Aorta (tissue), 5 donors: ENCODE measurements at places on chromosomes 11 and 22. TPM values are rescaled to one million over a fixed set of nuclear protein-coding genes. Genes with fewer than 3 reads are reported as not detected.

The NRXN2 gene
- 35.9 TPM for total RNA-seq

- no peaks in the 10 kb centered on the region for H3K4me1 ChIP-seq
- no peaks in the 10 kb centered on the region for H3K36me3 ChIP-seq
- H3K27me3 ChIP-seq: no peaks in the 10 kb centered on the region
- DNase-seq: peak; percentile 44
These were observed 63.0 kb downstream of the C11orf58 start for GRCh38 chr11:16801288-16801980.

DNA sequence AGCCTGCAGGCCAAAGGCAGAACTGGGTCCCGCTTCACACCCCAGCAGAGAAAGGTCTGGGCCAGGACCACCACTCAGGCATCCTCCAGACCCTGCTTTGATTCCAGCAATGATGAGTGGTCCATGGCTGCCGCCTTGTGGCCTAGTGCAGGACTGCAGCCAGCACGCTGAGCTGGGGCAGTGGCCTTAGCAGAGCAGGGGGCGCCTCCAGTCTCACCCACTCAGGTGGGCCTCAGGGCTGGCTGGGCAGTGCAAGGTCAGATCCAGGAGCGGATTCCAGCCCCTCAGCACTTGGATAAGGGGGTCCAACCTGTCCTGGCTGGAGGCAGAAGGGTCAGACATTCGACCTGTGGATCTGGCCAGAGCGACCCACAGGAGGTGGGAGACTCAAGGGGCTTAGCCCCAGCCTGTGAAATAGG, 9.6 kb upstream of the PDE2A start:
- H3K4me3 ChIP-seq: no peak overlapping the region
- peak; percentile 92 for DNase-seq
- no peaks in the 10 kb centered on the region for H3K36me3 ChIP-seq
- H3K27me3 ChIP-seq: no peaks in the 10 kb centered on the region
- no peaks in the 10 kb centered on the region for H3K4me1 ChIP-seq
- H3K27ac ChIP-seq: no peak overlapping the region

DNA sequence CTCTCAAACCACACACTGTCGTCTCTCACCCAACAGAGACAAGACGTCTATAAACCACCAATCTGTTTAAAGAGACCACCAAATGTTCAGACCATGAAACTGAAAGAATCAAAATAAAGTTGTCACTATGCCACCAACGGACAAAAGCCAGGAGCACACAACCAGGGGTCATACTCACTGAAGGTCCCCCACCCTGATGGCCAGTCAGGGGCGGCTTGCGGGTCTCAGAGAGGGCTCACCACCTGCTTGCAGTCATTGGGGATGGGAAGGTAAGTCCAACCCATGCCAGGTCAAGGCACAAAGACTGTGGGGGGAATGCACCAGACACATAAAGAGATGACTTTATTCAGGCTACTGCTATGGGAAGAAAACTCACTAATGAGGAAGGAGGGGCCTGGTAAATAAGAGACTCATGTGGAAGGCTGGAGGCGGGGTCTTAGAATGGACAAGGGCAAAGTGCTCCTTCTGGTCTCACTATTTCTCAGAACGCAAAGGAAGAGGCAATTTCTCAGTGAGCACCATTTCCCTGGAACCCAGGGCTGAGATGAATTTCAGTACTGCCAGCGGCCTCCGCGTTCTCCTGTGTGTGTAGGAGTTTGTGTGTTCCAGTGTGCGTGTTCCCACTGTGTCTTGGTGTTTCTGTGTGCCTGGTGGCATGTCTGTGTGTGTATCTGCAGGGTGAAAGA, 17.3 kb downstream of the SCARF2 start:
- H3K36me3 ChIP-seq: no peaks in the 10 kb centered on the region
- H3K4me3 ChIP-seq: no peak overlapping the region
- peak; percentile 42 for DNase-seq
- H3K4me1 ChIP-seq: no peaks in the 10 kb centered on the region
- H3K27ac ChIP-seq: no peak overlapping the region
- H3K27me3 ChIP-seq: no peaks in the 10 kb centered on the region

- H3K27me3 ChIP-seq: no peaks in the 10 kb centered on the region
- H3K4me1 ChIP-seq: no peaks in the 10 kb centered on the region
- peak; percentile 60 for DNase-seq
- peak within 1 kb of the TSS; percentile 61 for H3K4me3 ChIP-seq
These were observed at the start of gene LRFN4 for GRCh38 chr11:66856496-66857233. TSS of gene LRFN4 (plus strand) at chr11:66857064. CDS start at chr11:66857745, 681 bp downstream.

DNA sequence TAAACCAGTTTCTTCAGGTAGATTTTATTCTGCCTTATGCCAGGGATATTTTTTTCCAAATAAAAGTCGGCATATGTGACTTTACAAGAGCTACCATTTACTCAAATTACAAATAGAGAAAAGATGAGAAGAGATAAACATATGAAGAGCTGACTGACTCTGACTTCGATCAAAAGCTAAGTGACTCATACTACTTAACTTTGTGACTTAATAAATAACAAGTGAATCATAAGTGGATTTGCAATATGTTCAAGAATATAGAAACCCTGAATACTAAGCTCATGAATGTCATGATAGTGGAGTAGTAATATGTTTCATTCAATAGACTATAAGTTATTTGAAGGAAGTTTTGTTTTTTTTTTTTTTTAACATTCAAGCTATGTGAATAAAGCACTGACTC, 130.5 kb upstream of the ANO3 start:
- no peaks in the 10 kb centered on the region for H3K27me3 ChIP-seq
- no peak for DNase-seq
- H3K4me1 ChIP-seq: no peaks in the 10 kb centered on the region
- no peak overlapping the region for H3K4me3 ChIP-seq

DNA sequence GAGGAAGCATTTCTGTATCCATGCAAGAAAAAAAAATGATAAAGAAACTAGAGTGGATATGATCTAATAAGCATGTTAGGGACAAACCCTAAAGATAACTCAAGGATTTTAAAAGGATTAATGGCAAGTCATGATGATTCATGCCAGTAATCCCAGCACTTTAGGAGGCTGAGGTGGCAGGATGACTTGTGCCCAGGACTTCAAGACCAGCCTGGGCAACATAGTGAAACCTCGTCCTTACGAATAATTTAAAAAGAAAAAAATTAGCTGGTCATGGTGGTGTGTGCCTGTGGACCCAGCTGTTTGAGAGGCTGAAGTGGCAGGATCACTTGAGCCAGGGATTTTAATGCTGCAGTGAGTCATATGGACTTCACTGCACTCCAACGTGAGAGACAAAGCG, 145.5 kb upstream of the BLID start:
- H3K27ac ChIP-seq: no peak overlapping the region
- no peaks in the 10 kb centered on the region for H3K27me3 ChIP-seq
- H3K4me1 ChIP-seq: peaks cover 2% of the 10 kb centered on the region
- H3K4me3 ChIP-seq: no peak overlapping the region
- no peak for DNase-seq

GRCh38 chr11:110187731-110188130, 94.5 kb downstream of the ZC3H12C start:
- no peaks in the 10 kb centered on the region for H3K27me3 ChIP-seq
- no peaks in the 10 kb centered on the region for H3K4me1 ChIP-seq
- H3K36me3 ChIP-seq: no peaks in the 10 kb centered on the region
- no peak for DNase-seq
- no peak overlapping the region for H3K4me3 ChIP-seq

GRCh38 chr11:93547773-93548172, 4.6 kb upstream of the SMCO4 start:
- H3K27me3 ChIP-seq: no peaks in the 10 kb centered on the region
- H3K36me3 ChIP-seq: no peaks in the 10 kb centered on the region
- no peak for DNase-seq

DNA sequence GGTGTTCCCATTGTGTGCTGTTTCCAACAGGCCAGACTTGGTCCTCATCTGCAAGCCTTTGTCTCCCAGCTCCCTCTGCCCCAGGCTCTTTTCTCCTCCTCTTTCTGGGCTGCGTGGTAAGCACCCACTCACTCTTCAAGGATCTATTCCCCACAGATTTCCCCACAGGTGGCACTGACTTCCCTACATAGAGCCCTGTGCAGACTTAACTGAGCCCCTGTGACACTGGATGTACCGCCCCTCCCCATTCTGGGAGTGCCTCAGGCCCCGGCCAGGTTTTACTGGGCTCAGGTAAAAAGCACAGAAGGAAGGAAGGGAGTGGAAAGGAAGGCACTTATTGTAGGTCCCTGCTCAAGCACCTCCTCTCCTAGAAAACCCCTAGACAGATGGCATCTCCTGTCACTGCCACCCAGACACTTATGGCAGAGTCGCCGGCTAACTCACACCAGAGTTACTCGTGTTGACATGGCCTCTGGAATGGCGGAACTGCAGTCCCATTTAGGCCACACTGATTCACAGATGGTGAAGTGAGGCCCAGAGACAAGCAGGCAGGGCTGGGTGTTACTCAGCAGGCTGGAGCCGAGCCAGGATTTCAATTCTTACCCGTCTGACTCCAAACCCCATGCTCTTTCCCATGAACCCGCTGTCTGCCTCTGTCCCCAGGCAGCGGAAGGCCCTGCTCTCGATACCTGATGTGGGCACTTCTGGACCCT, 47.2 kb downstream of the LRRC32 start:
- no peak overlapping the region for H3K4me3 ChIP-seq
- no peaks in the 10 kb centered on the region for H3K36me3 ChIP-seq
- no peaks in the 10 kb centered on the region for H3K27me3 ChIP-seq
- peak; percentile 74 for DNase-seq

- DNase-seq: no peak
- no peak overlapping the region for H3K27ac ChIP-seq
- H3K4me3 ChIP-seq: no peak overlapping the region
- no peaks in the 10 kb centered on the region for H3K4me1 ChIP-seq
- H3K36me3 ChIP-seq: no peaks in the 10 kb centered on the region
These were observed 88.3 kb downstream of the FBXO7 start for GRCh38 chr22:32562916-32563315.

DNA sequence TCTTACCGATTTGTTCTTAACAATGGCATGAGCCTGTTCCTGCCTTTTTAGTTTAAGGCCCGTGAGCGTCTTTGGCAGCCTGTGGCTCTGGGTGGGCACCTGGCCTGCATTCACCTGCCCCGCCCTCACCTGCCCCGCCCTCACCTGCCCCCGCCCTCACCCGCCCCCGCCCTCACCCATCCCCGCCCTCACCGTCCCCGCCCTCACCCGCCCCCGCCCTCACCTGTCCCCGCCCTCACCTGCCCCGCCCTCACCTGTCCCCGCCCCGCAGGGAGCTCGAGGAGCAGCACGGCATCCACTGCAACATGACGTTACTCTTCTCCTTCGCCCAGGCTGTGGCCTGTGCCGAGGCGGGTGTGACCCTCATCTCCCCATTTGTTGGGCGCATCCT, 14.2 kb downstream of the GATD1 start:
- no peak for DNase-seq
- H3K27me3 ChIP-seq: no peaks in the 10 kb centered on the region
- peaks cover 3% of the 10 kb centered on the region for H3K36me3 ChIP-seq
- no peak overlapping the region for H3K4me3 ChIP-seq
- H3K27ac ChIP-seq: no peak overlapping the region
- no peaks in the 10 kb centered on the region for H3K4me1 ChIP-seq

DNA sequence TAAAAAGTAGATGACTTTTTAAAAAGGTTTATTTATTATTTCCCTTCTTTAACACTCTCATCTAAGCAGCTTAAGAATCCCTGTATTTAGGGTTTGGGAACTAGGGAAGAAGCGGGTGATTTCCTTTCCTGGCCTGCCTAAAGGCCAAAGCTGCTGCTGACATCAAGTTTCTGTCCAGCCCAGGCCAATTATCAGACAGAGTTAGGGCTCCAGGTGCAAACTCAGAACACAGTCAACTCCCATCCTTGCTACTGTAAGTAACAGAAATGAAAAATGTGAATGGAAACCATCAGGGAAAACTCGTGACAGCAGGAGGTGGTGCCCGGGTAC, 108.9 kb downstream of the CCDC81 start:
- H3K4me1 ChIP-seq: peaks cover 2% of the 10 kb centered on the region
- no peak for DNase-seq
- no peak overlapping the region for H3K4me3 ChIP-seq
- H3K27ac ChIP-seq: peak overlapping the region; percentile 49
- H3K27me3 ChIP-seq: no peaks in the 10 kb centered on the region
- H3K36me3 ChIP-seq: no peaks in the 10 kb centered on the region

DNA sequence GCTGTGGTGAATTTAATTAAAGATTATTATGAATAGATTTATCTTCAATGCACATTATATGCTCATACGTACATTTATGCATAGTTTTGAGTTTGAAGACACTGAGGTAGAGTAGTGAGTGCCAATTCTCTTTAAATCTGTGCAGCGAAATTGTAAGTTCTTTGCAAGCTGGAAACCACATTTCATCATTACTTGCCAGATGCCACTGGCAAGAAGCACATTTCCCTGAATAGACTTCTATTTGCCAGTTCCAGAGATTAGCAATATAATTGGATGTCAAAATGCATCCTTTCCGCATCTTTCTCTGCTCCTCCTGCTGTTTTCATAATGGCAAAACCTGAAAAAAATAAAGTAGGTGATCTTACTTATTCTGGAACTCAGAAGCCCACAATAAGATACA, 448.0 kb downstream of the LUZP2 start:
- H3K4me1 ChIP-seq: no peaks in the 10 kb centered on the region
- no peaks in the 10 kb centered on the region for H3K27me3 ChIP-seq
- H3K27ac ChIP-seq: no peak overlapping the region
- DNase-seq: no peak
- H3K36me3 ChIP-seq: no peaks in the 10 kb centered on the region
- H3K4me3 ChIP-seq: no peak overlapping the region

GRCh38 chr22:39021552-39022250, 774 bp downstream of the APOBEC3D start:
- DNase-seq: no peak
- H3K36me3 ChIP-seq: no peaks in the 10 kb centered on the region
- no peaks in the 10 kb centered on the region for H3K4me1 ChIP-seq
- no peak overlapping the region for H3K27ac ChIP-seq
- H3K4me3 ChIP-seq: no peak overlapping the region
